ENCODE measurements at places on chromosomes 4 and X.

DNA sequence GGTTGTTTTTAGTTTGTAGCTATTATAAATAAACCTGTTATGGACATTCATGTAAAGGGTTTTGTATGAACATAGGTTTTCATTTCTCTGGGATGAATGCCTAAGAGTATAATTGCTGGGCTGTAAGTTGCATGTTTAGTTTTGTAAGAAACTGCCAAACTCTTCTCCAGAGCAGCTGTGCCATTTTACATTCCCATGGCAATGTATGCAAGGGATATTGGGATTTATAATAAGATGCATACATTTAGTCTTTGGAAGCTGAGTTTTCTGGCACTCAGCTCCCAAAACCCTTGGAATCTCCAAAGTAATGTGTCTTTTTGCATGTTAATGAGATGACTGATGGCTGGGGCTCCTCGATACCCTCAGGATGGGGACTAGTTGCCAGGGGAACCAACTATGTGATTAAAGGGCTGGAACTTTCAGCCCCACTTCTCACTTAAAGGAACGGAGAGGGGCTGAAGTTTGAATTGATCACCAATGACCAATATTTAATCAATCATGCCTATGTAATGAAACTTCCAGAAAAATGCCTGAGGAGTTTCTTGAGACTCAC lies 44.0 kb downstream of the SERTM2 start:
- DNase-seq: no peak

DNA sequence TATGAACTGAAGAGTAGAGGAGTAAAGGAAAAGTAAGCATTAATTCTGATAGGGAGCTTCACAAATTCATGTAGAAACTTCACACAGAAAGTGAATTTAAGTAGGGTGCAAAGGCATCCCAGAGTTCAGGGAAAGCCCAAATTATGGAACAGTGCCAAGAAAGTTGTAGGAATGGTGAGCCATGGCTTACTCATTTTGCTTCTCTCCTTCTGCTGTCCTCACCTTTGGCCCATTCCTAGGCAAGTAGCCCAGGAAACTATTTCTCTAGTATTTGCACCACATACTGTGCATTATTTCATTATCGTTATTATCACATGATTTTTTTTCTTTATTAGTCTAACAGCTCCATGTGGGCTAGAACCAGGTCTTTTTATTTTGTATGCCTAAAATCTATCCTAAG lies 34.9 kb upstream of the IL1RAPL1 start:
- DNase-seq: no peak

- DNase-seq: no peak
Measured at GRCh38 chr4:185801471-185801870, 10.5 kb downstream of the SORBS2 start.

DNA sequence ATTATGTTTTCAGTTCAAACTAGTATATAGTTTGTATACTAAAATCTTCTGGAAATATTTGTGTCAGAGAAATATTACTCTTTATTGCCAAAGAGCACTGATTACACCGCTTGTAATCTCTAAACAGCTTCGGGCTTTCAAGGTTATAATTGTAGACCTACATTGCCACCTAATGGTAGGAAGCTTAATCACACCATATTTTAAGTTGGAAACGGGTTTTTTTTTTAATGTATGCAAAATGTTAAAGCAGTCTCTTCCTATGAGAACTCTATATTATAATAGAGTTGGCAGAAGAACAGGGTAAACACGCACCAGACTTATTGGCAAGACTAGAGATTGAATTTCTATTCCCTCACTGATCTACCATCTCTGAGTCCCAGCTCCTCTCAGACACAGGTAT lies 19.5 kb upstream of the NFXL1 start:
- no peak for DNase-seq

DNA sequence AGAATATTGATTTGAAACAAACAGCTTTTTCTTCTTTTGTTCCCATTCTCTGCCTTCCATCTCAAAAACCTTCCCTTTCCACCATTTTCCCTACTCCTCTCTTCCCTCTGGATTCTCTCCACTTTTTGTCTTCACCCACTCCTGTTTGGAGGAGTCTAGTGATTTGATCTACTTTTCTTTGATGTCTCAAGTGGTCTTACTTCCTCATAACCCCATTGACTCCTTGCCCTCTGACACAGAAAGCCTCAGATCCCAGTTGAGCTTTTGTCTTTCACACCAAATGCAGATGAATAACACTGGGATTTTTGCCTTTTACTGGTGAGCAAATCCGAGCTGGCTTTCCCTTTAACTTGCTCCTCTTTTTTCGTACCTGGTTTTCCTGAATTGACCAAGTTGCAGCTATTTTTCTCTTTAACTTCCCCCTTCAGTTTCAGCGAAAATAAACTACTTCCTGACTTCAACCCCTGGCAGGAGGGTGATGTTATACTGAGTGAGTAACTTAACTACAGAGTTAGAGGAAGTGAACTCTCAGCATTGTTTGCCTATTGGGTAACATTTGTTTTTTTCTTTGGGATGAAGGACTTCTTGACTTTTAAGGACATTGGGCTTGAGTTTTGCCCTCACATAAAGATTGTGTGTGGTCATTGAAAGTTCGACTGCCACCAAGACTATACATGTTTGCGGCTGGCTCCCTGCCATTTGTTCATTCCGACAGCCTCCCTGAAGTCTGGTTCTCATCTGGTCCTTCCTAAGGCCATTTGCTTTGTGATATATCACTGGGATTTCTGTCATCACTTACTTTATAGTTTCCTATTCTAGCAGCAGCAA lies 392.8 kb upstream of the NR3C2 start:
- no peak for DNase-seq

- DNase-seq: no peak
Measured at GRCh38 chrX:13901354-13901753, 84.5 kb upstream of the GPM6B start.

DNA sequence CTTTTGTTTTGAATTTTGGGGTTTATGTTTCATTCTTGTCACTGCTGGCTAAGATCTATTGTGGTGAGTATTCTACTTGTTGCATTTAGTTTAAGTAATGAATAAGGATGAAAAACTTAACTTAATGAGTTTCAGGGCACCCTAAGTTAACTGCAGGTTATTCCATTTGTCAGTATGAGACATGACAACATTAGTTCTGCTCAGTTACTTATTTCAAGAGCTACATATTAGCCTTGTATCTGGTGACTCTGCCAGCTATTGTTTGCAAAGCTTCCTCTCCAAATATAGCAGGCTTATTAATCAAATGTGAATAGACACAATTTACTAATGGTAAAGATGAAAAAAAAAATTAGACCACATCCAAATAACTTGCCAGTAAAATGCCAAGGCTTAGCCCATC lies 567.1 kb downstream of the IL15 start:
- no peak for DNase-seq

DNA sequence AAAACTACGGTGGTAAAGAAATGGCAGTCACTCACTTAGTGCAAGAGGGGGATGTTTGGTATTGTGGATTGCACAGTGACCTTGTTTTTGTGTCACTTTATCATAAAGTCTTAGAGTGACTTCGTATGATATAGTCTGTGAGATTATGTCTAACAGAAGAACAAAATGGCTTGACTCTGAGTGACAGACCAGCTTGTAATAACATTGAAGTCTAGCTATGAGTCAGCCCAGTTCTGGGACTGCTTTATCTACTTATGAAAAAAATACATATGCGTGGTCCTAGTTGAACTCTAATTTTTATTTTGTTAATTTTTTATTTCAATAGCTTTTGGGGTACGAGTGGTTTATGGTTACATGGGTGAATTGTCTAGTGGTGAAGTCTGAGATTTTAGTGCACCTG lies 20.0 kb downstream of the DCLK2 start:
- DNase-seq: no peak

DNA sequence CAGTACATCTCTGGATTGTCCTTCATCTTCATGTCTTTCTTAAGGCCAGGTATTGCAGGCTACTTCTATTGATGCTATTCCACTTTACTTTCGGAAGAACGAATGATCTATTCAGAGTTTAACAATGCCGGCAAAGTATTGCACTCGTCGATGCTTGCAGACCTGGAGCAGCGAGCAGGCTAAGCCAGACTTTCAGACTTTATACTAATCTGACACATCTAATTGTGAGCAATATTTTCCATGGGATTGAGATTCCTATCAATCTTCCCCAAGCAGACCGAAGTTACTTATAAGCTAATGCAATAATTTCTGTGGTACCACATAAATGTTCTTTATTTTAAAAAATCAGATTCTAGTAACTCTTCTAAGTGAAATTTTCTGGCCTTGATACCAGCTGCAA lies 1.6 kb downstream of the EMCN start:
- DNase-seq: no peak

GRCh38 chr4:119559044-119559647 lies 69.5 kb downstream of the PDE5A start:
- no peak for DNase-seq

DNA sequence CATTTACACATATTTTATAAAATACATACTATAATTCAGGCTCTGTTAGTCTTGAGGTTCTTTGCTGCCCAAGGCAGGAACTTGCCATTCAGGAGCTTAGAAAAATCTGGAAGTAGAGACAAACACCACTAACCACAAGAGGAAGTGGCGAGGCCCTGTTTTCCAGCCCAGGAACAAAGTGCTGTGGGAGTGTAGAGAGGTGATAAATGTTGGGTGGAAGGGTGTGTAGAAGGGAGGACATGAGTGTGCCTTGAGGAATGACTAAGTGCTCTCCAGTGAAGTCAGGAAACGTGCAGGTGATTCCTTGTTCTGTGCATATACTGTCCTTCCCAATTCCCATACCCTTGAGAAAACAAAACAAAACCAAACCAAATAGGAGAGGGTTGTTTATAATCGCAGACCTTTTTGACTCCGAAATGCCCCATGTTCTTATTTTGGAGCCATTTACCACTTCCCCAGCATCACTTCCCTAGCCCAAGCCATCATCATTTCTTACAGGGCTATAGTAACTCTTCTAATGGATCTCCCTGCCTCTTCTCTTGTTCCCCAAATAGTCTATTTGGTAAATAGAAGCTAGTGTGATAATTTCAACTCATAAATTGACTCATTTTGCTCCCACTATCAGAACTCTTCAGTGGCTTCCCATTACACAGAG lies 83.2 kb downstream of the GPAT3 start:
- no peak for DNase-seq

DNA sequence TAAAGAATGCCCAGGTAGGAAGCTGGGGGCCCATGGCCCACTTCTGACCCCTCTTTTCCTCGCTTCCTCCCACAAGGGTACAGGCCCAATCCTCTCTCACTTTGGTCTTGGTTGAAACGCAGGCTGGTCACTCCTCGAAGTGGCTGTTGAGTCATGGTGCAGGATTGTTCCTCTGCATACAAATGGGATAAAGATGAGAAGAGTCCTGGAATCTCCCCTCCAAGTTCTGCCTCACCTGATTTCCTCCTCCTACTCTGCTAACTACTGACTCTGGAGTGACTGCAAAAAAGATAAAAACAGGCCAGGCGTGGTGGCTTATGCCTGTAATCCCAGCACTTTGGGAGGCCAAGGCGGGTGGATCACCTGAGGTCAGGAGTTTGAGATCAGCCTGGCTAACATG lies 1.7 kb downstream of the WDR45 start:
- DNase-seq: no peak

GRCh38 chr4:6633091-6633906 lies 7.2 kb upstream of the MRFAP1 start:
- DNase-seq: no peak

DNA sequence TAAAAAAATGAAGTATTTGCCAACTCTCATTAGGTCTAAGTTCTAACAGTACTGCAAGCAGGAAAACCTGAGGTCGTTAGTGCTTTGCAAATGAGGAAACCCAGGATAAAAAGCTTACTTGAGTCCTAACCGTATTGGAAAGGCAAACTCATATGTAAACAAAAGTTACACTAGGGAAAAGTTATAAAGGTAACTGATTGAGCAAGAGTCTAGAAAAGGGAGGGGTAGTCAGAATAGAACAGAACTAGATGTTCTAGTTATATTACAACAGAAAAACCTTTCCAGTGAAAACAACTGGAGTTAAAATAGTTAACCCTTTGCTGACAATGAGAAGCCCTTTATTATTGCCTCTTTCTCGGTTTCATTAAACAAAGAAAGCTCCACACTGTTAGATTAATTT lies 66.4 kb upstream of the MAOA start:
- DNase-seq: no peak

- DNase-seq: no peak
Measured at GRCh38 chr4:177242651-177243286, 66.9 kb upstream of the NEIL3 start.

DNA sequence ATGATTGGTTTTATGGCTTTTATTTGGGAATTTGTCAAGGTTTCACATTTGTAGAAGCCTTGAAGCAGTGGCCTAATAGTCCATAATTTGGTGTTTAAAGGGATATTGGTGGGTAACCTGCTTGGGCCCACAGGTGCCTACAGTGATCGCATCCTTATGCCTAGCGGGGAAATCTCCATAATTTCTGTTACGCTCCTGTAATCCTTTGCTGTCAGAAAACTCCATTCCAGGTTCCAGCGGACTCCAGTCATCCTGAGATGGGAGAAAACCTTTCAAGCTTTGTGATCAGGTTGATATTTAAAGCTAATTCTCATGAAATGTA lies 257.0 kb upstream of the JADE1 start:
- DNase-seq: no peak

GRCh38 chrX:68823413-68824151 lies 5.2 kb upstream of the EFNB1 start:
- DNase-seq: no peak
